Naive thymus-derived CD4-positive, alpha-beta T cell (primary cell): ENCODE measurements at places on chromosomes 11 and 22. TPM values are rescaled to one million over a fixed set of nuclear protein-coding genes. Genes with fewer than 3 reads are reported as not detected.

- H3K4me1 ChIP-seq = no peaks in the 10 kb centered on the region
- no peak overlapping the region for H3K4me3 ChIP-seq
- no peaks in the 10 kb centered on the region for H3K36me3 ChIP-seq
- no peaks in the 10 kb centered on the region for H3K27me3 ChIP-seq
Observed at GRCh38 chr11:100719809-100720221, 32.7 kb downstream of the ARHGAP42 start.

GRCh38 chr22:41280065-41280464 is 5.9 kb downstream of the RANGAP1 start:
- no peak overlapping the region for H3K4me3 ChIP-seq
- no peaks in the 10 kb centered on the region for H3K27me3 ChIP-seq
- no peak overlapping the region for H3K27ac ChIP-seq
- no peak for DNase-seq

- no peaks in the 10 kb centered on the region for H3K36me3 ChIP-seq
- H3K27ac ChIP-seq = no peak overlapping the region
- no peak overlapping the region for H3K4me3 ChIP-seq
- H3K4me1 ChIP-seq = no peaks in the 10 kb centered on the region
- DNase-seq = no peak
Observed at GRCh38 chr22:48531761-48532435, 1295.8 kb downstream of the BRD1 start.

DNA sequence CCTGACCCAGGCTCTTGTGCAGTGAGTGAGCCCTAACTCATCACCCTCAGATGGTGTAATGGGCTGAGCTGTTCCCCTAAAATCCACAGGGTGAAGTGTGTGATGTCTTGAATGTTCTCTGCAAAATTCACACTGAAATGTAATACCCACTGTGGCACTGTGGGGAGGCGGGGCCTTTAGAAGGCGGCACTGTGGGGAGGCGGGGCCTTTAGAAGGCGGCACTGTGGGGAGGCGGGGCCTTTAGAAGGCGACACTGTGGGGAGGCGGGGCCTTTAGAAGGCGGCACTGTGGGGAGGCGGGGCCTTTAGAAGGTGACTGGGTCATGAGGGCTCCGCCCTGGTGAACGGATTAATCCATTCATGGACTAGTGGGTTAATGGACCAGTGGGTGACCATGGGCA is 33.0 kb downstream of the CHID1 start:
- no peak overlapping the region for H3K4me3 ChIP-seq
- H3K27me3 ChIP-seq = no peaks in the 10 kb centered on the region
- DNase-seq = no peak
- no peaks in the 10 kb centered on the region for H3K36me3 ChIP-seq

Gene VWA5A
- 10.2 TPM for total RNA-seq

DNA sequence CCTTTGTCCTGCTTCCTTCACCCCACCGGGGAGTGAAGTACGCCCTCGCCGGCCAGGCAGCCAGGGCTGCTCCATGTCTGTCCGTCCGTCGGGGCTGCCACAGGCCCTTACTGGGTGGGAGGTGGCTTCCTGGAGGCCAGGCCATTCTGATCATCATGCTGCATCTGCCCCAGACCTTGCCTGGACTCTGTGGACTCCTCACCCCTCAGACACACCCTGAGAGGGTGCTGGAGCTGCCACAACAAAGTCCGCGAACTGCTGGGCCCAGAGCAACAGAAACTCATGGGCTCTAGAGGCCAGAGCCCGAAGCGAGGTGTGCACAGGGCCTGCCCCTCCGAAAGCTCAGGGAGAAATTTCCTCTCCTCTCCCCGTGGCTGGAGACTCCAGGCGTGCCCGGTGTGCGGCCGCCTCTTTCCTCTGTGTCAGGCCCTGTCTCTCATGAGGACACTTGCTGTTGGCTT is 124.2 kb downstream of the KCNQ1OT1 start:
- H3K27ac ChIP-seq = no peak overlapping the region
- no peak overlapping the region for H3K4me3 ChIP-seq
- no peaks in the 10 kb centered on the region for H3K4me1 ChIP-seq
- H3K27me3 ChIP-seq = no peaks in the 10 kb centered on the region
- no peak for DNase-seq

Gene TSGA10IP
- not detected for total RNA-seq

DNA sequence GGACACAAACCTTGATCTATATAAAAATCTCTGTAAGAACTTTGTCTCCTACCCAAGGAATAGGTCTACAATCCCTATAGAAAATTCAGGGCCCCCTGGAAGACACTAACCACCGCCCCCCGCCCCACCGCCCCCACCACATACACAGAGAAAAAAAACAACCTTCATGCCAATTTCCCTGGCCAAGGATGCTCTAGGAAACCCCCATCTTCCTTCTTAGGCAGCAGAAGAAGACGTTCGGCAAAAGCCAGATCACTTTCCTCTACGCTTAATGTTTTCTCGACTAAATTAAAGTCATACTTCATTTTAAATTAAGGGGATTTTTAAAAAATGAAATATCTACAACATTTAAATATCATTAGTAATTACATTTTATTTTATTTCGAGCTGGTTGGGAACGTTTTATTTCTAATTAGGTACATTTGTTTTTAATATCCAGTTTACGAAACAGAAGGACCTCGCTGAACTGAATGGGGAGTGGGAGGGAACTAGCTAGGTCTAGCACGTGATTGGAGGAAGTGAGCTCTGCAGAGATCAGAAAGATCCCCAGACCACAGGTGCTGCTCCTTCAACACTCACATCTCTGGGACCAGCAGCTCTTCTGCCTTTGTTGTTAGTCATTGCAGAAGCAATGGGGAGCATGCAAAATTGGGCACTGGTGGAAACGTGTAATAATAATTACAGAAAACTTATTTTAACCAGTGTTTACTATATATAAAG is 472.3 kb downstream of the MN1 start:
- H3K36me3 ChIP-seq = no peaks in the 10 kb centered on the region
- no peak overlapping the region for H3K27ac ChIP-seq
- no peak for DNase-seq
- no peaks in the 10 kb centered on the region for H3K4me1 ChIP-seq
- no peaks in the 10 kb centered on the region for H3K27me3 ChIP-seq

DNA sequence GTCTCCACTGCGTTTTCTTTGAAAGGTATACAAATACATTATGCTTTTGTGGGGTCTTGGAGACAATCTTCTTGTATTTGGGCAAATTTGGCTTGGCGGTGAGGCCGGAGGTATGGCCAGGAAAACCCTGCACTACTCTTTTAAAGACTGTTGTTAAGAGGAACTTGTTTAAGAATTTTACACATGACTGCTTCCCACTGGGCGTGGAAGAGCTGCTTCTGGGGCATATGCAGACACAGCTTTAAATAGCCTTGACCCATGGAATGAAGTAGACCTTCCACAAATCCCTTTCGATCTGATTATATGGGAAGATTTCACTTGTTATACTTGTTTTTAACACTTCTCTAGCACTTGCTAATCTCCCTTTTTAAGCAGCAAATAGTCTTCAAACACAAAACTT is 453.6 kb downstream of the MN1 start:
- no peak overlapping the region for H3K4me3 ChIP-seq
- no peaks in the 10 kb centered on the region for H3K36me3 ChIP-seq
- no peak overlapping the region for H3K27ac ChIP-seq
- H3K27me3 ChIP-seq = no peaks in the 10 kb centered on the region
- DNase-seq = no peak
- no peaks in the 10 kb centered on the region for H3K4me1 ChIP-seq

Gene PGA4
- total RNA-seq = not detected

Gene KDM4E
- total RNA-seq = not detected

DNA sequence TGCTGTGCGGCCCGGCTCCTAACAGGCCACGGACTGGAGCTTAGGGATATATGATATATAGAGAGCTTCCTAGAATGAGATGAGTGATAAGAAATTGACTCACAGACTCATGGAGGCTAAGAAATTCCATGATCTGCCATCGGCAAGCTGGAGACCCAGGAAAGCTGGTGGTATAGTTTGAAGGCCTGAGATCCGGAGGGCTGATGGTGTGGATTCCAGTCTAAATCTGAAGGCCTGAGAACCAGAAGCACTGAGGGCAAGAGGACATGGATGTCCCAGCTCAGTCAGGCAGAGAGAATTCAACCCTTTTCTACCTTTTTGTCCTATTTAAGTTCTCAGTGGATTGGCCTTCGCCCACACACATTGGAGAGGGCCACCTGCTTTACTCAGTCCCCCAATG is 564.8 kb downstream of the TBC1D22A start:
- DNase-seq = no peak
- H3K4me1 ChIP-seq = no peaks in the 10 kb centered on the region
- H3K27ac ChIP-seq = no peak overlapping the region
- H3K36me3 ChIP-seq = no peaks in the 10 kb centered on the region

GRCh38 chr11:11848891-11849746 is 7.3 kb downstream of the USP47 start:
- H3K27me3 ChIP-seq = no peaks in the 10 kb centered on the region
- no peak overlapping the region for H3K27ac ChIP-seq
- peak; percentile 73 for DNase-seq
- H3K4me3 ChIP-seq = peak overlapping the region; percentile 26

DNA sequence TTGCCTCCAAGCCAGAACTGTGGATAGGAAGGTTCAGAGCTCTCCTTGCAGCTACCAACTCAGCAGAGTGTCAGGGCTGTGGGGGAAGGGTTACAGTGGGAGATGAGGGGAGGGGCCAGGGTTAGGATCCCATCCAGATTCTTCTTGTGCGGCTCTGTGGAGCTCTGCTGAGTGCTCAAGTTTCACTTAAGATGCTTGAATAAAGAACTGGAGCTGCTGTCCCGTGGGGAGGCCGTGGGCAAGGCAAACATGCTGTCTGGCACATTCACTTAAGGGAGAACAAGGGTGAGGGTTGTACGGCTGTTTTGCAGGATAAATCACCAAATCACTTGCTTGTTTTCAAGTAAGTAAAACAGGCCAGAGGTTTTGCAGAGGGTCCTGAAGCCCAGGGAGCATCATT is 197.1 kb downstream of the FAM76B start:
- H3K4me3 ChIP-seq = no peak overlapping the region
- H3K27me3 ChIP-seq = no peaks in the 10 kb centered on the region
- no peaks in the 10 kb centered on the region for H3K36me3 ChIP-seq
- no peak overlapping the region for H3K27ac ChIP-seq

DNA sequence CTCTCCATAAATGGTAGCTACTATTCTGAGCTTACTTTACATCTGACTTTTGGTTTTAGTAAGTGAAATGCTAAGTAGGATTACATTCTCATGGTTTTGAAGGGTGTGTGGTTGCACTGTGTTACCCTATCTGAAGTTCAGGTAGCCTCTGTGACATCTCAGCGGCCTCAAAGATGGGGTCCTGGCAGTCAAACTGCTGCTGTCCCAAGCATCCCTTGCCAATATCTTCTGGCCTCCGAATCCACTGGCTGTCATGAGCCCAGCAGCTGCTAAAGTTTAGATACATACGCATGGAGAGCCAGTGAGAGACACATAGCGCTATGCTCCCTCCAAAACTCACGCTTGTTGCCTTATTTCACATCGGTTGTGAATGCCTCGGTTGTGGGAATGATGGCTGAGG is 34.9 kb downstream of the UBASH3B start:
- peak overlapping the region; percentile 33 for H3K4me3 ChIP-seq
- peak overlapping the region; percentile 75 for H3K27ac ChIP-seq
- H3K4me1 ChIP-seq = peaks cover 4% of the 10 kb centered on the region
- no peaks in the 10 kb centered on the region for H3K27me3 ChIP-seq

- H3K4me1 ChIP-seq = no peaks in the 10 kb centered on the region
- H3K4me3 ChIP-seq = no peak overlapping the region
- no peaks in the 10 kb centered on the region for H3K27me3 ChIP-seq
Observed at GRCh38 chr11:119352857-119353260, 6.4 kb upstream of the MFRP start.

Gene TRIM29
- not detected for total RNA-seq

Gene AKIP1
- total RNA-seq = 11.5 TPM
